Camera-type eye (tissue), 1 donor: ENCODE measurements at places on chromosomes 3 and 15. TPM values are rescaled to one million over a fixed set of nuclear protein-coding genes. Genes with fewer than 3 reads are reported as not detected.

GOLGA8N gene
- total RNA-seq: 16.3 TPM

SERINC4 gene
- 3.8 TPM for total RNA-seq

GPR149 gene
- total RNA-seq: 3.8 TPM

ITGB5 gene
- total RNA-seq: 79.6 TPM

GOLGA8S gene
- total RNA-seq: 0.82 TPM

AADAC gene
- total RNA-seq: not detected

PTX3 gene
- 4.4 TPM for total RNA-seq
